ENCODE measurements at places on chromosomes 2 and 18.

DNA sequence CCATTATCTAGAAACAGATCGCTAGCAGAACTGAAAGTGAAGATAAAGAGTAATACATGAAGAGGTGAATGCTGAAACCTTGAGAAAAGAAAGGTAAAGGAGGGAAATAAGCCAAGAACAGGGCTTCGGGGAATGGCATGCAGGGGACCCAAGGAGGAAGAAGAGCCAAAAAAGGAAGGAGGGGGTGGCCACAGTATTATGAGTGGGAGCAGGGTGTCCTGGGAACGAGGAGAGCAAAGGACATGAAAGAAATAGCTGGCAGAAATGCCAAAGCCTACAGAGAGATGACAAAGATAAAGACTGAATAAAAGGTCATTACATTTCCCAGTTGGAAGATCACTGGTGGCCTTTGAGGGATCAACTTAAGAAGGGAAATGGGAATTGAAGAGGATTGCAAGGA, 82.9 kb downstream of the ACTR3 start:
- DNase-seq = no peak

GRCh38 chr18:45291621-45292615, 323.4 kb upstream of the SLC14A2 start:
- DNase-seq = no peak

- no peak for DNase-seq
Observed at GRCh38 chr2:44934983-44935728, 6.3 kb upstream of the SIX3 start.

- no peak for DNase-seq
Observed at GRCh38 chr2:126894082-126894481, 4.6 kb upstream of the TEX51 start.

DNA sequence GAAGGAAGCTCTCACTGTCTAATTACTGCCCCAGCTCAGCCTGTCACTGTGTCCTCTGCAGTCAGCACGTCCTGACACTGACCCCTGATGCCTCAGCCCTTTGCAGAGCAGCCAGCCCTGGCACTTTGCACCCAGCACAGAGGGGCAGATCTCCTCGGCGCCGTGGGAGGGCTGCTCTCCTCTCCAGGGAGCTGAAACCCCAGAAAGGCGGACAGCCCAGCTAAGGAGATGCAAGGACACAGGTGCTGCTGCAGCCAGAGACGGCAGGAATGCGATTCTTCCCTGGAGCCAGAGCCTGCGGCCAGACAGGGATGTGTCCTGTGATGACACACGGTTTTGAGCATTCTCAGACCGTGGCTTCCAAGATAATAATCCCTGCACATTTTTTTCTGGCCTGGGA, 34.5 kb upstream of the SIX3 start:
- no peak for DNase-seq

GRCh38 chr18:64333584-64333983, 184.7 kb upstream of the LINC00305 start:
- DNase-seq = no peak

GRCh38 chr18:73245345-73245744, 377.6 kb upstream of the NETO1 start:
- no peak for DNase-seq

- DNase-seq = no peak
Observed at GRCh38 chr18:1483385-1483784, 578.7 kb downstream of the ADCYAP1 start.

- no peak for DNase-seq
Observed at GRCh38 chr18:59332986-59333385, 14.5 kb upstream of the CPLX4 start.

DNA sequence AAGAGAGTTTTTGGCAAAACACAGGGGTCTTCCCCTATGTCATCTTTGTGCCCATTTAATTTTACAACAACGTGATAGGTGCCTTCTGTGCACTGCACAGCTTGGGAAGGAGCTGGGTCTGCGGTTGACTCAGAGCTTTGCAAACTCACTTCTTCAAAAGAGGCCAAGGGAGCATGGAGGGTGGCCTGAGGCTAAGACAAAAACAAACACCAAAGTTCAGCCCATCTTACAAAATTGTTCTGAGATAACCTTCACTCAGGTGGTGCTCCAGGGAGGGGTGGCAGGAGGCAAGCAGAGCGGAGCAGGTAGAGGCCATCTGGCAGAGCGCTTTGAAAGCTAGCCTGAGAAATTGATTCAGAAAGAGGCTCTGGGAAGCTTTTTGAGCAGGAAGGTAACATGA, 9.8 kb downstream of the SOWAHC start:
- no peak for DNase-seq

GRCh38 chr2:135637456-135638087, 104.1 kb upstream of the UBXN4 start:
- no peak for DNase-seq
